Stimulated activated CD8-positive, alpha-beta memory T cell treated with anti-CD3 and anti-CD28 coated beads, Interleukin-4, amount 100 ng/mL, for 24 hours (primary cell): ENCODE measurements at places on chromosomes 2 and 18.

- DNase-seq = no peak
Measured at GRCh38 chr2:191009541-191010374, 4.2 kb downstream of the STAT1 start.

DNA sequence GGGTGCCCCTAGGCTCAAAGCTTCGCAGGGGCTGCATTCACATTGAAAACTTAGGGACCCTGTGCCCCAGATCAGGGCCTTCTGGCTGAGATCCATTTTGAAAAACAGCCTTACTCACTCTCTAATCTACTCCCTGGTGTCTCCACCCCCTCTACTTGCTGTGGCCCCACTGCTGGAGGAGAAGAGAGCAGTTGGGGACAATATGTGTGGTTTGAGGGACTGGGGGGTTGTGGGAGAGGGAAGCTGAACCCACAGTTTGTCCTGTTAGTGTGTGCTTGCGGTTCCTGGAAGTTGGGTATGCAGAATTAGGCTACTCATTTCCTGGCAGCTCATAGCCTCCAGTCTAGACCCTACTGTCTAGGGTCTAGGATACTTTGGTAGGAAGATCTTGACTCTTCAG lies 211.4 kb downstream of the PRKCE start:
- no peak for DNase-seq

- no peak for DNase-seq
Measured at GRCh38 chr2:50535256-50535655, 496.7 kb downstream of the NRXN1 start.

DNA sequence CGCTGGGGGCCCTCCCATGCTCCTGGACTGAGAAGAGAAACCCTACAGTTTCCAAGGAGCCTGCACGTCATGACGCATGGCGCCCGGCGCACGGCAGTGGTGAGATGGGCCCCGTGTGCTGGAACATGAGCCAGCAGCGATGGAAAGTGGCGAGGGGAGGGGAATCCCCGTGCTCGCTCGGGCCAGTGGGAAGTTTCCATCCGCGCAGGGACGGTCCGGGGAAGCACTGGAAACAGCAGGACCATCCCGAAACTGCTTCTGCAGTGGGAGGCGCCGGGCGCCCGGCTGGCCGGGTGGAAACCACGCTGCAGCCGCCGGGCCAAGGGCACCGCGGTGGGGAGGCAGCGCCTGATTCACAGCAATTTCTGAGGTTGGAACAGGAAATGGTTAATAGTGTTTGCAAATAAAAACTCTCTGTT lies 4.9 kb upstream of the PDCD1 start:
- peak; percentile 53 for DNase-seq

DNA sequence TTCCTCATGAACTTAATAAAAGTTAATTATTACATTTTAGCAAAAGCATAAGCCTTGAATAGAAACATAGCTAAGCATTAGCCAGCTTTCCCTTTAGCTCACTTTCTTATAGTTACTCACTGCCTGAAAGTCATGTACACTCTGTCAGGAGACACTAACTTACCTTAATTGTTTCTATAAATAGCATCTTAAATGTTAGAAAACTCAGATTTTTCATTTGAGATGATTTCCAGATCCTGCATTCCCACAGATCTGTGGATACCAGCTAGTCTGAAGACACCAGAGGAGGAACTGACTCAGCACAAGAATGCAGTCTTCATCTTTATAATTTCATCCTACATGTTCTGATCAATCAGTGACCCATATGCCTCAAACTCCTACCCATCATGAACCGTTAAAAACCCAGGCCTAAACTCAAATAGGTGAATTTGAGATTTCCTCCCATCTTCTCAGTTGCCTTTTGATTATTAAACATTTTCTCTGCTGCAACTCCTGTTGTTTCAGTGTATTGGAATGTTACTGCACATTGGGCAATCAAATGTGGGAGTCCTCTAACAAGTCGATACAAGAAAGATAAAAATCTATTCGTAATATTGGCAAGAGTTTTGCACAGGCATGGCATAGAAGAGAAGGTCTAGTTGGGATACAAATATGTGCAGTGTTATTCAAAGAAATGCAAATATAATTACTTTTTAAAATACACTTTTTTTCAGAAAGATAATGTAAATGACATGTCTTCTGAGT lies 857.4 kb upstream of the CDH2 start:
- DNase-seq = no peak

DNA sequence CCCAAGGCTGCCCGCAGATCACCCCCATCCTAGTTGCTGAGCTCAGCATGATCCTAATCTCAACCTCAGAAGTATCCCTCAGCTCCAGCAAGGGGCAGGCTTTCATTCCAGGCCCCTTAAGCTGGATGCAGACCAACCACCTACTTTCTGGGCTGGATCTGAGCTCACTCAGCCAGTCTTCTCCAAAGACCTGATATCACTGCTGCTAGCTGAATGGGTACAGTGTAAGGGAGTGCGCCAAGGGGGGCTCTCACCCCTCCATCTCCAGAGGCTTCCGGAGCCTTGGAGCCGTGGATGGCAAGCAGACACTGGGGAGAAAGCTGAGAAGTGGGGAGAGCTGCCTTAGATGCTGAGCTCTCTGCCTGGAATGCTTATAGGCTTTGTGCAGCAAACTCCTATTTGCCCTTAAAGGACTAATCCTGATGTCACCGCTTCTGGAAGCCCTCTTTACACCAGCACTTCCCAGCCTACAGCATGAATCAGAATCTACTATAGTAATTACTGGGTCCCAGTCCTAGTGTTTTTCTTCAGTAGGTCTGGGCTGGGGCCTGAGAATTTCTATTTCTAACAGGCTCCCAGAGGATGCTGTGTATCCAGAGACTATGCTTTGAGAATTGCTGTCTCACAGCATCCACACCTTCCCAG lies 31.0 kb downstream of the GYPC start:
- DNase-seq = no peak

GRCh38 chr2:126655500-126656430 lies at the start of gene GYPC:
TSS of gene GYPC (plus strand) at chr2:126656158. CDS start at chr2:126656264, 106 bp downstream.
- DNase-seq = no peak

- DNase-seq = no peak
Measured at GRCh38 chr2:226077031-226077430, 677.5 kb downstream of the NYAP2 start.

DNA sequence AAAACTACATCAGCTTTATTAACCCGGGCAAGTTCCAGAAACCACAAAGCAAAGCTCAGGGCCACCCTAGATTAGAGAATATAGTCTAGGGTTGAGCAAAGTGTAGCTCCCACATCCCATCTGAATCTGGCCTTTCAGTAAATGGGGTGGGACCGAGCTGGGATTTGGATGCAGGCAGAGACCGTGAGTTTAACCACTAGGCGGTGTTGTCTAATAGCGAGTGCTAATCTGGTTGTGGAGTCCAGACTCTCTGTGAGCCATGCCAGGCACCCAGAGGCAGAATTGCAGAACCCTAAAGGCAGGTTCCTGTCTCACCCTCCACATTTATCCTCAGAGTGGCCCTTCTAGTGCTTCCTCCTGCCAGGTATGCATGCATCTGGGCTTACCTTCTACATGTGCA lies 435.9 kb downstream of the TSN start:
- no peak for DNase-seq

GRCh38 chr2:200617156-200618053 lies 31.6 kb downstream of the AOX1 start:
- DNase-seq = no peak

- DNase-seq = no peak
Measured at GRCh38 chr2:191158193-191158592, 7.4 kb upstream of the STAT4 start.
